ENCODE measurements at places on chromosomes 11 and 22. TPM values are rescaled to one million over a fixed set of nuclear protein-coding genes. Genes with fewer than 3 reads are reported as not detected.

LRFN4 gene
- total RNA-seq, result 3.9 TPM

KRTAP5-8 gene
- total RNA-seq, result 0.26 TPM

TSGA10IP gene
- total RNA-seq, result not detected

- DNase-seq, result no peak
Observed at GRCh38 chr11:130652671-130653335, 204.4 kb downstream of the ADAMTS15 start.

- no peak for DNase-seq
Observed at GRCh38 chr22:49812838-49813237, 14.8 kb downstream of the BRD1 start.

OPCML gene
- total RNA-seq, result not detected

SHANK2 gene
- 0.21 TPM for total RNA-seq

Measured in SK-MEL-5 (cell line).